T-helper 17 cell (primary cell): ENCODE measurements at places on chromosomes 3 and 15. TPM values are rescaled to one million over a fixed set of nuclear protein-coding genes. Genes with fewer than 3 reads are reported as not detected.

GRCh38 chr3:122993124-122993978, 34.2 kb downstream of the SEMA5B start:
- H3K27ac ChIP-seq: no peak overlapping the region
- peaks cover 2% of the 10 kb centered on the region for H3K4me1 ChIP-seq
- peaks cover 93% of the 10 kb centered on the region for H3K27me3 ChIP-seq

DNA sequence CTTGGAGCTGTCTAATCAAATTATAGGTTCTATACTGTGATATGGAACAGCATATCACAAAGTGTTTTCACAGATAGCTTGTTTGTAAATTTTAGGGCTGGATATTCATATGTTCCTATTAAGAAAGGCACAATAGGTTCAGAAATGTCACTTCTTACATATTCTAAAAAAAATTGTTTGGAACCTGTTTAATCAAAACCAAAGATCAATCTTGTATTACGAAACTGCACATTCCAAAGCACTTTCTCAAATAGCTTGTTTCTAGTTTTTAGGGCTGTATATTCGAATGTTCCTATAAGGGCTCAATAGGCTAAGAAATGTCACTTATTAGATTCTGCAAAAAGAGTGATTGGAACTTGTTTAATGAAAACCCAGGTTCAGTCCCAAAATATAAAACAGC, 67.4 kb upstream of the OSBPL11 start:
- no peak for DNase-seq
- H3K27me3 ChIP-seq: no peaks in the 10 kb centered on the region
- no peaks in the 10 kb centered on the region for H3K36me3 ChIP-seq
- no peak overlapping the region for H3K27ac ChIP-seq
- no peak overlapping the region for H3K4me3 ChIP-seq

DNA sequence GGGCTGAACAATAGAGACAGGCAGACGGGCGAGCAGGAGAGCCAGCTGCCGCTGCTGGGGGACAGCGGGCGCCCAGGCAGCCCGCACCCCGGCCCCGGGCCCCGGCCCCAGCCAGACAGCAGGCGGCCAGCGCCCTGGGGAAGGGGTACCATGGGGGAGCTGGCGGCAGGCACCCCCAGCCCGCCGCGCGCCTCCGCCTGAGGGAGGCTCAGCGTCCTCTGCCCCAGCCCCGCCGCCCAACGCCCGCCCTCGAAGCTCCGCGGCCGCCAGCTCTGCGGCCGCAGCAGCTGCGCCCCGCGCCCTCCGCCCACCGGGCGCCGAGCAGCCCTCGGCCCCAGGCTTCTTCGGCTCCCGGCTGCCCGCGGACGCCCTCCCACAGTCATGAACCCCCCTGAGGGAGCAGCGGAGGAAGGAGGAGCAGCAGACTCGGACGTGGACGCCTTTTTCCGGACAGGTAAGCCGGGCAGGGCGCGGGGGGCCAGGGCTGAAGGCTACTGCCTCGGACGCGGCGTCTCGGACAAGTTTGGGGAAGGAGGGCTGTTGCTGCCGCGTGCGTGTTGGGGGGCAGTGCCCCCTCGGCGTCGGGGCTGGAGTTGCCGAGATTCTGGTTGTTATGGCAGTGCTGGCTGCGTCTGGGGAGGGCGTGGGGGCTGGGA, 41.6 kb upstream of the ROPN1 start:
- no peak within 1 kb of the TSS for H3K27ac ChIP-seq
- peaks cover 12% of the 10 kb centered on the region for H3K4me1 ChIP-seq
- DNase-seq: no peak
- peaks cover 10% of the 10 kb centered on the region for H3K36me3 ChIP-seq
- peak within 1 kb of the TSS; percentile 94 for H3K4me3 ChIP-seq
- peaks cover 48% of the 10 kb centered on the region for H3K27me3 ChIP-seq

- H3K4me3 ChIP-seq: no peak overlapping the region
- H3K4me1 ChIP-seq: peaks cover 8% of the 10 kb centered on the region
- H3K36me3 ChIP-seq: peaks cover 2% of the 10 kb centered on the region
- DNase-seq: no peak
Observed at GRCh38 chr15:59779110-59779509, 90.0 kb upstream of the BNIP2 start.

DNA sequence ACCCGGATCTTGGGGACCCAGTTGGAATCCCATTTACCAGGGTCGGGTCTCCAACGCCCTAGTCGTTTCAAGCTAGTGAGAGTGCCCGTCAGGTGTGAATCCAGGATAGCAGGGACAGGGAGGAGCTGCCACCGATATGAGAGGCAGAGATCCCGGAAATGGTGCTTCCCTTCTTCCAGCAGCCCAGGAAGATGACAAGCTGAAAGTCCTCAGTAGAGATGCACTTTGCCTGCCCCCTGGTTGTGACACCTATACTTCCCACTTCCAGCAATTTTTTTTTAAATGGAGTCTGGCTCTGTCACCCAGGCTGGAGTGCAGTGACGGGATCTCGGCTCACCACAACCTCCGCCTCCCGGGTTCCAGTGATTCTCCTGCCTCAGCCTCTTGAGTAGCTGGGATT, 503.0 kb downstream of the NTRK3 start:
- H3K36me3 ChIP-seq: peaks cover 2% of the 10 kb centered on the region
- H3K27me3 ChIP-seq: peaks cover 9% of the 10 kb centered on the region
- no peak for DNase-seq
- H3K4me1 ChIP-seq: peaks cover 3% of the 10 kb centered on the region
- H3K4me3 ChIP-seq: no peak overlapping the region

GRCh38 chr15:93716615-93717231, 514.6 kb upstream of the MCTP2 start:
- H3K4me3 ChIP-seq: no peak overlapping the region
- DNase-seq: no peak
- no peak overlapping the region for H3K27ac ChIP-seq
- no peaks in the 10 kb centered on the region for H3K36me3 ChIP-seq
- no peaks in the 10 kb centered on the region for H3K4me1 ChIP-seq
- peaks cover 8% of the 10 kb centered on the region for H3K27me3 ChIP-seq

C3orf85 gene
- total RNA-seq: not detected

FMN1 gene
- 18.7 TPM for total RNA-seq

PRSS50 gene
- not detected for total RNA-seq
